NCI-H1417 (cell line): ENCODE measurements at places on chromosomes 4 and X.

DNA sequence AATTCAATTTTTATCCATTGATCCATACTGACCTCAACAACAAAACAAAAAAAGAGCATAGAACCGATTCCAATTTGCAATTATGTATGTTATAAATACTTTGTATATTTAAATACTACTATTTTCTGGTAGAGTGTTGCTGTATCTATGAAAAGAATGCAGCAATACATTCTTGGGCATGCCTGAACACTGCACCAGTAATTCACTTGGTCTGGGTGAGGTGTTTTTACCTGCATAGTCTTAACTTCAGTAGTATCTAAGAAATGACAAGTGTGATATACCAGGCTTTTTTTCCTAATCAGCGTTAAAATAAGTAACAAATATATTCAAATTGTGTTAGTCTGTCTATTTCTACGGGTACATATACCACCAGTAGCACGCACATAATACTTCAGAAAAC lies 120.2 kb downstream of the KLHL13 start:
- no peak for DNase-seq

GRCh38 chr4:53706422-53707032 lies 115.2 kb upstream of the LNX1 start:
- DNase-seq, result peak; percentile 37

GRCh38 chr4:158535130-158535614 lies 13.5 kb downstream of the RXFP1 start:
- no peak for DNase-seq

DNA sequence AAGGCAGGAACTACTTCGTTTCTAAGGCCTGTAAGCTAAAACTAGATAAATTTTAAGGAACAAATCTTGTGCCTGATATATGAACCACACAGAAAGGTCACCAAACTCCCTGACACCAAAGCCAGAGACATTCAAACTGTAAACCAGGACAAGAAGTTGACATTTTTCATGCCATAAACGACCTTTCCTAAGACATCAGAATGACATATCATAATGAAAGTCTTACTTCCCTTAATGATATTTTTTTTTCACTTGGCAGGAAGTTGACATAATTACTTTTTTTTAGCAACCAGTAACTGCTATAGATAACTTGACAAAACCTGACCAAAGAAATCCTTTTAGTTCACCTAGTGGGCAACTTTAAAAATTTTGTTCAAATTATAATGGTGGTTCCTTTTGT lies 231.5 kb upstream of the AGTR2 start:
- DNase-seq, result no peak

DNA sequence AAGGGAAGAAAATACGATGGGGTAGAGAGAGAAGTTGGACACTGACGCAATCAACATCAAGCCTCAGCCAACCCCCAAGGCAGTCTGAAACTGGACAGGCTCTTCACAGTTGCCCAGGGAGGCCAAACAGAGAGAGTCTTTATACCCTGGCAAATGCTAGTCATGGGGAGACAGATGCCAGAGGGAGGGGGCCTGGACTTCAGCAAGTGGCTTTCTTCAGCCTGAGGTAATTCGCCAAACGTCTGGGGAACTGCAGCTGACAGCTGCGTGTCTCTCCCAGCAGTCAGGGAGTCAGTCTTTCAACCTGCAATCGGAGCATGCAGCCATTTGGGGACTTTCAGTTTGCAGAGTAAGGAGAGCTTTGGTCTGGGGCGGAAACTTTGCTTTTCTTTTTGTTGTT lies 521.6 kb downstream of the TRIML1 start:
- no peak for DNase-seq

GRCh38 chr4:147801820-147802219 lies 69.9 kb downstream of the ARHGAP10 start:
- peak; percentile 76 for DNase-seq
